ENCODE measurements at places on chromosomes 6 and 20.

- DNase-seq = no peak
These were observed 16.9 kb upstream of the TGM2 start for GRCh38 chr20:38181971-38182370.

DNA sequence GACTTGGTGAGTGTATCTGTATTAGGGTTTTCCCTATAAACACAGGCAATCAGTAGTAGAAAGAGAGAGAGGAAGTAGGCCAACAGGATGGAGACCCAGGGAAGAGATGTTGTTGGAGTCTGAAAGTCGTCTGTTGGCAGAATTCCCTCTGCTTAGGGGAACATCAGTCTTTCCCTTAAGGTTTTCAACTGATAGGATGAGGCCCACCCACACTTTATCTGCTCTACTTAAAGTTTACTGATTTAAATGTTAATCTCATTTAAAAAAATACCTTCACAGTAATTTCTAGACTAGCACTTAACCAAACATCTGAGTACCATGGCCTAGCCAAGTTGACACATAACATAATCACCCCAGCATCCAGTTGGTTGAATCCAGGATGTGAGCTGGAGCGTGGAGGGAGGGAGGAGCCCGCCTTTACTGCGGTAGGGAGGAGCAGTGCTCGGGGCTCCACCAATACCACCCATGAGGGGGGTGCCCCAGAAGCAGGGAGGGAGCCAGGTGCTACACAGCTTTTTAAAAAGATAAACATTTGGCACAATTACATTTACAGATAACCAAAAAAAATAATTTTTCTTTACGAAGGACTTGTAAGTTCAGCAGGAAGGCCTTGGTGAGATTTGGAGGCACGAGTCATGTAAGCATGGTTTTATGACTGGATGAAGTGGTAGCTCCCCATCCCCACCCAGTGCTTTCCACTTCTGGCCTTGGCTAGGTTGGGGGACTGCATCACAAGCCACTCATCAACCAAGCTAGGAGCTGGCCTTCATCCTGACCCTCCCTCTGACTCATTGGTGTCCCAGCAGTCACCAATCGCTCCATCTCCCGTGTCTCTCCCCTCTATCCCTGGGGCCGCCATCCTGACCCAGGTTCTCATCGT, 18.4 kb upstream of the SNX9 start:
- no peak for DNase-seq

DNA sequence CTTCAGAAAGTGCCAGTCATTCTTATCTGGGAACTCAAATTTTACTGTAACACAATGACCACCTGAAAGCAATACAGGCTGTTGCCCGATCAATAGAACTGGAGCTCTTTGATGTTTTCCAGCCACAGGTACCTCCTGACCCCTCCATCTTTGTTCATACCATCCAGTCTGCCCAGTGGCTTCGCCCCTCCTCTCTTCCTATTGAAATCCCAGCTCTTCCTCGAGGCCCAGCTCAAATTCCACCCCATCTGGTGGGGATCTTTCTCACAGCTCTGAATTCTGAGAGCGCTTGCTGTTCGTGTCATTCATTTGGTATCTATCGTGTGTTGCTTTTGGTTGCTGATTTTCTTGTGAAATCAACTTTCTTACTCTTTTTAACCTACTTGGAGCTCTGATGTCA, 87.9 kb upstream of the CNKSR3 start:
- DNase-seq = no peak

GRCh38 chr6:156944412-156944811, 167.2 kb downstream of the ARID1B start:
- no peak for DNase-seq

DNA sequence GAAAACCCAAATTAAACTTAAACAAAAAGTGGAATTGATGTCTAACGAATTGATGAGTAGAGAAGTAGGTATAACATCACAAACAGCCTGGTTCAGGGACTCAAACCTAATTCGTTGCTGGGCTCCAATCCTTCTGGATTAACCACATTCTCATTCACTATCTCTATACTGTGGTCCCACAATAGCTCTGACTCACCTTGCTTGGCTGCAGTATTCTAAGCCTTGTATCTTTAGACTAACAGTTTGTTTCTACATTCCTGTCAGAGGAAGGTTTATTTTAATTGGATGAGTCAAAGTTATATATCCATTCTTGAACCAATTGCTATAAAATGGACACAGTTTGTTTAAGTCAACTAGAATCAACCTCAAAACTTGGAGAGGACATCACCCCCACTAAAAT, 530.5 kb upstream of the PTCHD4 start:
- DNase-seq = no peak

GRCh38 chr6:157613011-157613522, 210.0 kb upstream of the SNX9 start:
- no peak for DNase-seq

- DNase-seq = no peak
These were observed 10.7 kb downstream of the SLC9A8 start for GRCh38 chr20:49823152-49823847.

DNA sequence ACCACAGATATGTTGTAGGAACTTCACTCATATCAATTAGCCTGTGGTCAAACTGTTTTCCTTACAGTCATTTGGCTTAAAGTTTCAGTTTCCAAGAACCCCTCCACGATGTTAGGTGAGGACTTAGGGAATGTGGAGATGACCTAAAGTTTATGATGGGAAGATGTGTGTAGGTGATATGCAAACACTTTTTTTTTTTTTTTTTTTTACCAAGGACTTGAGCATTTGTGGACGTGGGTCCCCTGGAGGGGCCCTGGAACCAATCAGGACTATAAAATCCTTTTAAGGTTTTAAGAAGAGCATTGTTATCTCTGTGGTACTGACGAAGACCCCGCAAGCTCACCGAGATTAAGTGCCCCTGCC, 478 bp upstream of the MTHFD1L start:
- DNase-seq = no peak

DNA sequence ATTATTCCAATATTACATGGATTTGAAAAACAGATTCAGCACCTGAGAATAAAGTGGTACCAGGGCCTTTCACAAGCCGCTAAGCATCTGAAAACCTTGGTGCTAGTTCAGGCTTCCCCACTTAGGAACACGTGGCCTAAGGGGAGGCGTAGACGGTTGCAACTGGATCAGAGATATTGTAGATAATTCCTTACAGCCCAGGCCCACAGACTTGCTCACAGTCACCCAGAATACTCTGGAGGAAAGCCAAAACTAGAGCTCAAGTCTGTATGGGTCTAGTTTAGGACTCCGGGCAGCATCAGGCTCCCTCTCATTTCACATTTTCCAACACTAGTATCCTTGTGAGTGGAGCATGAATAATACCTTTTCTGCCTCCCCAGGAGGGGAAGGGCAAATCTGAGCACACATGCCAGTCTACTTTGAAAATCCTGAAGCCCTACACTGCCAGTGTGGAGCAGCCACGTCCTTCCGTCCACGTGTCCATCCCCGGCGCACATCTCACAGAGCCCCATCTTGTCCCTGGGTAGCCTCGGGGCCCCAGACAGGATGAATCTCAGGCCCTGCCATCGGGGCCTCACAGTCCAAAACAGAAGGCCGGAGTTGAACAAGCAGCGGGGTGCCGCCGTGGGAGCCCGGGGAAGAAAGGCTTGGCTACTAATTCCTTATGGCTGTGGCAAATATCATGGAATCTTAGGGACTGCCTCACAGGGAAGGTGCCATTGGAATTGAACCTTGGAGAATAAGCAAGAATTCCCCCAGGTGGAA, 299.3 kb downstream of the NRN1 start:
- DNase-seq = no peak

- no peak for DNase-seq
These were observed 266.3 kb downstream of the EPM2A start for GRCh38 chr6:145469021-145469420.

GRCh38 chr6:151679081-151679480, 128.4 kb upstream of the ESR1 start:
- no peak for DNase-seq

GRCh38 chr6:20693466-20694063, 159.3 kb downstream of the CDKAL1 start:
- DNase-seq = no peak

DNA sequence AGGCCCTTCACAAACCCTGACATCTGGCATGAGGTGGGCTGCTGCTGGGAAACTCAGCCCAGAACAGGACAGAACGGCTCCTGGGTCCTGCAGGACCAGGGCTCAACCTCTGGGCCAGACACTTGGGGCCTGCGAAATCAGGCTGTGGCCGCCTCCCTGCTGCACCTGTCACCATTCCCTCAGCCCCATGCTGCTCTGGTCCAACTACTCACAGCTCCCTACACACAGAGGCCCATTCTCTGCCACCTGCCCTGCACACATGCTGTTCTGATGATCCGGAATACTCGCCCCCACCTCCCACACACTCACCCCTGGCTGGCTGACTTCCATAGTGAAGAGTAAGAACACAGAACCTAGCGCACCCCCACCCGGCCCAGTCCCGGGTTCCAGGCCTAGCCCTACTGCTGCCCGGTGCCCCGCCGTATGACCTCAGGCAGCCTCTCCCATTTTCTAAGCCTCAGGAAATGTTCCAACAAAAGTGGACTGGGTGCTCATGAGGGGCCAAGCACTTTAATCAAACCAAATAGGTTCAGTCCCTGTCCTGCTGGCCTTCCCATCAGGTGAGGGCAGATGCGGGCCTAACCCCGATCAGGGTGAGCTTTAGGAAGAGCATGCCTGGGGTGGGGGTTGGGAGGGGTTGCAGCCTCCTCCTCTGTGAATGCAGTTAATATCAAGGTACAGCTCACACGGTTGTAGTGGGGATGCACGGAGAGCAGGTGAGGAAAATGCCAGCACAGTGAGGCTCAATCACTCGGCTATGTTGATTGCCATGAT, 3.9 kb downstream of the PEDS1 start:
- no peak for DNase-seq

DNA sequence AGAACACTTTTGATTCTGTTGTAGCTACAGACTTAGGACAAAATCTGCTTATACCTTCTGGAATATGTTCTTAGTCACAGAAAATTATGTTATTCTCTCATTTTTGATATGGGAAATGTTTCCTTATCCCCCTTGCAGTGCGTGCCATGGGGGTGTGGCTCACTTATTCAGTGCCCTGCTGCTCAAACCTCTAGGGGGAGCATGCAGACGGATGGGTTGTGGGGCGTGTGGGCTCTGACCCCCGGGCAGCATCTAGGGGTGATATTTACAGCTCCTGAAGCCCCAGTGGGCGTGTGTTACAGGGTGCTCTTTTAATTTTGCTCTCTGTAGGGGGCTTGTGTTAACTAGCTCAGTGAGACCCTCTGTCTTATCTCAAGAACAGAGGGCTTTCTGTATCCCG, 61.3 kb upstream of the FERMT1 start:
- DNase-seq = no peak

DNA sequence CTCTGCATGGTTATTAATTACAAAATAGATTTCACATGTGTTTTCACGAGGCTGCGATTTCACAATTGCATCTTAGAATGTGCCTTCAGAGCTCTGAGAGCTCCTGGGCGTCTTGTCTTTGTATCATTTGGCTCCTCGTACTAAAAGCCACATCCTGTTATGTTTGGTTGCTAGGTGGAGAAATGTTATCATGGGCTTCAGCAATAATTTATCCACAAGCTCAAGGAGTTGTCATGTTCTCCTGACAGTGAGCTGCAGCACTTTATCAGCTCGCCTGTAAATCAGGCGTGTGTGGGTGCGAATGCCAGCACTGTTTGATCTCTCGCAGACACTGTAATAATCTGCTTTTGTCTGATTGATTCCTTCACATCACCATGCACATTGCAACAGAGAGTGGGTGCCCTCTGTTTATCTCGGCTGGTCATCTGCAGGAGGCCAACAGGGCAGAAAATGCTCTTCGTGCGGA, 218.6 kb upstream of the ZFP64 start:
- no peak for DNase-seq

DNA sequence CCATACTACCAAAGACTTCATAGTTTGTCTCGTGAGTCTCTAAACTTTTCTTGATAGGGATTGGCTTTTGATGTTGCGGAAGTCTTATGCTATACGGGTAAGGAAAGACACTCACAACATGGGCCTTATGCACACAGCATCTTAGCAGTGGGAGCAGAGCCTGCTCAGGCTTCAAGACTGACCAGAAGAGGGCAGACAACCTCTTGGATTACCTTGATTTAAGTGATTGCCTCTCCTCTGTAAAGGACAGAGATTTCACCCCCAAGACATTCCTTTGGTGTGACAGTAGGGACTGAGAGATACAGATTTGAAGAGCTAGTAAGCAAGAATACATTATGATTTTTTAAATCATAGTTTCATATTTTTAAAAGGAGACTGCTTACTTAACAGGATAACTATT, 71.0 kb upstream of the SAMD3 start:
- DNase-seq = peak; percentile 10

DNA sequence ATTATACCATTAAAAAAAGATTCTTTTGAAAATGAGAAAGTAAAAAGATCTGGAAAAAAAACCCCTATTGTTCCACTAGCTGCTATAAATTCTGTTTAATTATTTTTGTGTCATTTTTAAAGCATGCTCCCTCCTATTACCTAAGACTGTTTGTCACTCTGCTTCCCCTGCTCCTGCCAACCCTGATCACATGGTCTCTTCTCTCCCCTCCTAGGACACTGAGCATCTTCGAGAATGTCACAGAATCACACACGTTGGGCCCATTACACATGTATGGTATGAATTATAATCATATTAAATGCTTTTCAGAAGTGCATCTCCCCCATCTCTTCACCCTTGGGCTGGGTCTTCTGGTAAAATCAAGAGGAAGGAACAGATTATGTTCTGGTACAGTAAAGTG, 6.2 kb downstream of the SNAP91 start:
- DNase-seq = no peak

GRCh38 chr6:54003316-54003715, 107.9 kb upstream of the MLIP start:
- DNase-seq = no peak

- no peak for DNase-seq
These were observed 84.6 kb upstream of the SPTLC3 start for GRCh38 chr20:12924126-12924525.

DNA sequence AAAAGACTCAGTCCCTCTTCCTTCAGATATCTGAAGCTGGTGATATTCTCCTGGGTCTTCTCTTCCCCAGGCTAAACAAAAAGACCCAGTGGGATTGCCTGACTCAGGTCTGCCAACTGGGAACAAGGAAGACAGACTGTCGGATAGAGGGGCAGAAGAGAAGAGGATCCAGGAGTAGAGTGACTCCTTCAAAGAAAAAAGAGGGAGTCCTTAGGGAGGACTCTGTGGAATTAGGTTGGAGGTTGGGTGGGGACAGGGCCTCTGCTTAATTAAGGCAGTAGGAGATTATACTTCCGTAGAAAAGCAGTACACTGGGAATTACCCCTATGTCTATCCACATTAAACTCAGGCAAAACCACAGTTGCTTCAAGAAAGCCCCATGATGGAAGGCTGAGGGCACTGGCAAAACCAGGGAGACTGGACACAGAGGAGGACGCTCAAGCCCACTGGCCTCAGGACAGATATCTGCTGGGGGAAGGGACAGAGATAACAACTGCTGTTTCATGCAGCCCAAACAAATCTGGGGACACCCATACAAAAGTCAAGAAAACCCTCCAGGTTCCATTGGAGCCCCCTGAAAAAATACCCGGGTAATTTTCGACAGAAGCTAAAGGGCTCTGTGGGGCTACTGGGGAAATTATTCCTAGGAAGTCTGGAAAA, 5.7 kb downstream of the BCL2L1 start:
- no peak for DNase-seq

DNA sequence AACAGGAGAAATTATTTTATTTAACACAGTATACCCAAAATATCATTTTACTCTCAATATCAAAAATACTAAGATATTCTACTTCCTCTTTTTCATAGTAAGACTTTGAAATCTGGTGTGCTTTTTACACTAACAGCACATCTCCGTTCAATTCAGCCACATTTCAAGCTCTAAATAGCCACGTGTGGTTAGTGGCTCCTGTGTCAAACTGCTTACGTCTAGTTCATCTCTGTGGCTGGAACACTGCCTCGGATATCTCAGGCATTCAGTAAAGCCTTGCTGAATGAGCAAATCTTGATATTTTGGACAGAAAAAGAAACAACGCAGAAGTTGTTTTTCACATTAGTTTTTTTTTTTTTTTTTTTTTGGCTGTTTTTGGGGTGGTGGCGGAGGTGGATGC, 136.1 kb downstream of the EYA4 start:
- DNase-seq = no peak

All from COR-L47 (cell line).